Renal pelvis (tissue), 12 donors: ENCODE measurements at places on chromosomes 1 and 21. TPM values are rescaled to one million over a fixed set of nuclear protein-coding genes. Genes with fewer than 3 reads are reported as not detected.

DNA sequence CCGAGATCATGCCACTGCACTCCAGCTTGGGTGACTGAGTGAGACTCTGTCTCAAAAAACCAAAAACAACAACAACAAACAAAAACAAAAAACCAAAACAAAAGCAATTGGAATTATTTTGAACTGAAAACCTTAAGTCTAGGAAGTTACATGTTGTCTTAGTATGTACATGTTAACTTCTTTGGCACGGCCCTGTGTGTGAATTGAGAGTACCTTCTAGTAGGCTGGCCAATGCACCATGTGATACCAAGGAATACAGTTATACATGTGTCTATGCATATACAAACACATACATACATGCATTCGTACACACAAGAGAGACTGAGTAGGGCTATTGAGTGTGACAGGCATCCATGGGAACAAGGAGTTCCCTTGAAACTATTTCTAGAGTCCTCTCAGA is 18.6 kb downstream of the TPTE start:
- DNase-seq, result no peak

DNA sequence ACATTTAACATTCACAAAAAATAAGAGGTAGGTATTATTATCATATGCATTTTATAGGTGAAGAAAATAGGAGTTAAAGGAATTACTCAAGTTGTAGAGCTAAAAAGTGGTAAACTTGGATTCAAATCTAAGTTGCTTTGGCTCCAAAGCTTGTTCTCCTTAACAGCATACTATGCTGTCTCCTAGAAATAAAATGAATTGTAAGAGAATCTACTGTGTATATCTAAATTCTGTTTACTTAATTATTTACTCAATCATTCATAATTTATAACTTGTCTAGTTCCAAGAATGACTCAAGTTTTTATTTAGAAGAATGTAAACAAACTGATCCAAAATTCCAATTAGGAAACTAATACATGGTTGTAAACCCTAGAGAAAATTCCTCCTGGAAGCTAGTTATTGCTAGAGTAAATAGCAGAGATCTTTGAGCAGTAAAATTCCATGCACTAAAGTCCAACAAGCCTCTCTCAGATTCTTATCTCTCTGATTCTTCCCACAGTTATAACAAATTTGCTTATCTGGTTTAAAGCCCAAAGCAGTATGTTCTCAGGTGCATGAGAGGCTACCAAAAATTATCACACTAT is 132.5 kb upstream of the DPT start:
- DNase-seq, result no peak

- DNase-seq, result no peak
Measured at GRCh38 chr1:38905985-38906384, 24.6 kb upstream of the GJA9 start.

PTPN14 gene
- polyA plus RNA-seq, result 35.0 TPM

DNA sequence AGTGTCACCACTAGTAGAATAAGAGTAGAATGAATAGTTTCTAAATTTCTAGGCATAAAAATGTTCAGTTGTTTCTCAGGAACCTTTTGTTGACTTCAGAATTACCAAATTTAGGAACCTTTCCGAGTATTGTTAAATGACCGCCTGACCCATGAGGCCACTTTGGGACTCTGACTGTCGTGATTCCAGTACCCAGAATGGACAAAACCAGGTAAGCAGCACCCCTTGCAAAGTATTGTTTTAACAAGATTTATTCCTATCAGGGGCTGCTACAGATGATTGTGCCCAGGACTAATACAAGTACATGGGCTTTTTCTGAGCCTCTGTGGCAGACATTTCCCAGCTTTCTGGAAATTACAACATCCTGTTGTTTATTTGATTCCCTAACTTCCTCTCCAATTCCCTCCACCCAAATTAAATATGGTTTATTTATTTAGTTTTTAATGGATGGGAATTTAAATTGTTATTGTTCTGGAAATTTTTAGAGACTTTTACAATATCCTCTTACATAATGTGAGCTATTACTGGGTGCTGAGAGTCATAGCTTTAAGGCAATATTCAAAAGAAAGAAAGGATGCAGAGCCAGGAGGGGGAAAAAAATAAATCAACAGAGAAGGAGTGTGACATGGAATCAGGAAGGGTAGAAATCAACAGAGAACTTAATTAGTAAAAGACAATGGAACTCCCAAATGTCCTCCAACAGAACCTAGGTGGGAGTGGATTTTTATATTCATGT is 37.4 kb upstream of the NTPCR start:
- DNase-seq, result no peak

- no peak for DNase-seq
Measured at GRCh38 chr21:42705746-42706374, 52.4 kb downstream of the PDE9A start.

S100A14 gene
- polyA plus RNA-seq, result 17.2 TPM

DNA sequence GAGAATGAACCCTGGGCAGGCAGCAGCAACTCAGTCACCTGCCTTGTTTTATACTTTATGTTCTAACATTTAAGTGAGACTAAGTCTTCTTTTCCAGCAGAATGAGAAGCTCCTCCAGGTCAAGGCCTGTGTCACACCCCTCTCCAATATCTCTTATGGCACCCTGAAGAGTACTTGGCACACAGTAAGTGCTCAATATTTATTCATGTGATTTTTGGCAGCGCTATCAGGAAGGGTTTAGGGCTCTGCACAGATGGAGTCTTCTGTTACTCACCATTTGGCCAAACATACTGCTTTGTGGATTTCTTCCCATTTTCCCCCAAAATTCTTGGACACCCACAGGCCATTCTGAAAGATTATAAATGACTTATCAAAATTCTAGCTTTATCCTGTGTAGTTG is 43.8 kb upstream of the MYBPHL start:
- no peak for DNase-seq

DNA sequence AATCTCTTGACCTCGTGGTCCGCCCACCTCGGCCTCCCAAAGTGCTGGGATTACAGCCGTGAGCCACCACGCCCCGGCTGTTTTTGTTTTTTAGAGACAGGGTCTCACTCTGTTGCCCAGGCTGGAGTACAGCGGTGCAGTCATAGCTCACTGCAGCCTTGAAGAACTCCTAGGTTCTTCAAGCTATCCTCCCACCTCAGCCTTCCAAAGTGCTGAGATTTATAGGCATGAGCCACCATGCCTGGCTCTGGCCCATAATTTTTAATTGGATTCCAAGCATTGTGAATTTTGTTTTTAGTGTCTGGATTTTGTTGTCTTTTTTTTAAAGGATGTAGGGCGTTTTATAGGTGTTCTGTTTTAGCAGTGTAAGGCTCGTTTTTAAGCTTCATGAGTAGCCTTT is 28.6 kb upstream of the TXLNA start:
- peak; percentile 4 for DNase-seq

GRCh38 chr1:12231276-12231595 is 1.4 kb downstream of the VPS13D start:
- no peak for DNase-seq

- DNase-seq, result no peak
Measured at GRCh38 chr1:44408212-44408582, 3.1 kb downstream of the RNF220 start.

- no peak for DNase-seq
Measured at GRCh38 chr21:32547018-32547417, 38.3 kb downstream of the TCP10L start.

- DNase-seq, result no peak
Measured at GRCh38 chr1:198246337-198246736, 89.5 kb downstream of the NEK7 start.

YRDC gene
- polyA plus RNA-seq, result 11.5 TPM

DNA sequence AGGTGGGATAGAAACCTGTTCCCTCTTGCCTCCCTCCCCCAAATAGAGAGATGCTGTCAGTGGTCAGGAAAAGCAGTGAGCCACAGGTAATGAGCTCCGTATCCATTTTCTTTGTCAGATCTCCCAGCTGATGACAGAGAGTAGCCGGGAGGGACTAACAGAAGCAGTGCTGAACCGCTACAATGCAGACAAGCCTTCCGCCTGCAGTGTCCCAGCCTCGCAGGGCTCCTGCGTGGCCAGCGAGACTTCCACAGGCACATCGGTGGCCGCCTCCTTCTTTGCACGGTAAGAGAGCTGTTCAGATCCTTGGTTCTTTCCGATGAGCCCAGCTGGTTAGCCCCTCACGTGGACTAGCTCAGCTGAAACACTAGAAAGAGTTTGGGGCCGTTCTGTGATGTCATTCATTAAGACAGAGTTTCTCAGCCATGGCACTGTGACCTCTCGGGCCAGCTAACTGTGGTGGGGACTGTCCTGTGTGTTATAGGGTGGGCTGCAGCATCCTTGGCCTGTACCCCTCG is 264.7 kb downstream of the KIF26B start:
- no peak for DNase-seq

- no peak for DNase-seq
Measured at GRCh38 chr21:17466166-17466565, 46.7 kb upstream of the CXADR start.

PPOX gene
- 38.3 TPM for polyA plus RNA-seq

PDZK1IP1 gene
- 43.4 TPM for polyA plus RNA-seq

DNA sequence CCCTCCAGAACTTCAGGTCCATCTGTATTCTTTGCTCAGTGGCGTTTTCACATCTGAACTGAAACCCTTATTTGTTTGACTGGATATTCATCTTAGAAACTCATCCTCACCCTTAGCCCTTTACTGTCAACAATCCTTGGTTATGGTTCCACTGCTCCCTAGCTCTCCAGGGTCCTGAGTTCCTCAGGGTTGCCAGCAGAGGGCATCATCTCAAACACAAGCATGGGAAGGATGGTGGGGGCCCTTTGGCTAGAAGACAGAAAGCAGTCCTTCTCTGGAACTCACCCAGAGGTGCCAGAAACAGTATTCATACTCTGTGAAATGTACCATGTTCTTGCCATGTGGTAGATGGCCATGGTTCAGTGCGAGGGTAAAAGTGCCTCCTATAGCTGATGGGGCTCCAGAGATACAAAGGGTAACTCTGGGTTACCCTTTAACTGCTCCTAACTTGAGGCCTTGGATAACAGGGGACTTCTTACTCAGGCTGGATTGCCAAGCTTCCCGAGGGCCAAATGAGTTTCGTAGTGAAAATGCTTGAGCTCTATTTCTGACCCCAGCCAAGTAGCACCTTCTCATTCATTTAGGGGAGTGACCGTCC is 11.3 kb downstream of the NCSTN start:
- DNase-seq, result no peak

TMEM200B gene
- 16.3 TPM for polyA plus RNA-seq

- DNase-seq, result peak; percentile 23
Measured at GRCh38 chr1:165063181-165063965, 293.1 kb downstream of the LMX1A start.

GRCh38 chr1:93977598-93977945 is 68.3 kb upstream of the GCLM start:
- DNase-seq, result no peak

SLAMF6 gene
- polyA plus RNA-seq, result 0.17 TPM

GRCh38 chr1:207259391-207259790 is 62.1 kb upstream of the CD55 start:
- DNase-seq, result no peak
